Upper lobe of left lung (tissue), 6 donors: ENCODE measurements at places on chromosomes 2 and 18. TPM values are rescaled to one million over a fixed set of nuclear protein-coding genes. Genes with fewer than 3 reads are reported as not detected.
A peak's percentile ranks its signal among the peaks of the same experiment; 100 is the strongest.

DNA sequence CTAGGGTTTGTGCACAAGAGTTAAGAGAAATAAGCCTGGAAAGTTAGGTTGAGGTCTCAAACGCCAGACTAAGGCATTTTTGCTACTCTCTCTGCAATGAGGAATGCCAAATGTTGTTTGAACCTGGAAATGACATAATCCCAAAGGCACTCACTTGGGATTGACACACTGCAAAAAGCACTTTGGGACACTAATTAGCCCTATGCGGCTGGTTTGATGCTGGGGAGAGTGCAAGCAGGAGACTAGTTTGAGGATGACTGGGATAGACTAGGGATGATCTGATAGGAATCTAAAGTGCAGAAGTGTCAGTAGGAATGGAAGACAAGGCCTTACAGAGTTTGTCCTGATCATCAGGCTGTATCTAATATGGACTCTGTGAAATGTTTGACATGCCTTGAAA is 469.0 kb downstream of the SLC4A3 start:
- no peak for DNase-seq

DNA sequence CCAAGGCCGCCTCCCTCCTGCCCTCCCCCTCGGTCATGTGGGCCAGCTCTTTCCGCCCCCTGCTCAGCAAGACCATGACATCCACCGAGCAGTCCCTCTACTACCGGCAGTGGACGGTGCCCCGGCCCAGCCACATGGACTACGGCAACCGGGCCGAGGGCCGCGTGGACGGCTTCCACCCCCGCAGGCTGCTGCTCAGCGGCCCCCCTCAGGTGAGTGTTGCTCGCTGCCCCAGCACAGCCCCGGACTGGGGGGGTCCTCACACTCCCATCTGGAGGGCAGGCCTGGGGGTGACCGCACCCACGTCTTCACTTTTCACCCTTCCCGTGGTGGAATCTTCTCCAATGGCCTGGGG is 51.3 kb downstream of the NTSR2 start:
- DNase-seq: no peak

DNA sequence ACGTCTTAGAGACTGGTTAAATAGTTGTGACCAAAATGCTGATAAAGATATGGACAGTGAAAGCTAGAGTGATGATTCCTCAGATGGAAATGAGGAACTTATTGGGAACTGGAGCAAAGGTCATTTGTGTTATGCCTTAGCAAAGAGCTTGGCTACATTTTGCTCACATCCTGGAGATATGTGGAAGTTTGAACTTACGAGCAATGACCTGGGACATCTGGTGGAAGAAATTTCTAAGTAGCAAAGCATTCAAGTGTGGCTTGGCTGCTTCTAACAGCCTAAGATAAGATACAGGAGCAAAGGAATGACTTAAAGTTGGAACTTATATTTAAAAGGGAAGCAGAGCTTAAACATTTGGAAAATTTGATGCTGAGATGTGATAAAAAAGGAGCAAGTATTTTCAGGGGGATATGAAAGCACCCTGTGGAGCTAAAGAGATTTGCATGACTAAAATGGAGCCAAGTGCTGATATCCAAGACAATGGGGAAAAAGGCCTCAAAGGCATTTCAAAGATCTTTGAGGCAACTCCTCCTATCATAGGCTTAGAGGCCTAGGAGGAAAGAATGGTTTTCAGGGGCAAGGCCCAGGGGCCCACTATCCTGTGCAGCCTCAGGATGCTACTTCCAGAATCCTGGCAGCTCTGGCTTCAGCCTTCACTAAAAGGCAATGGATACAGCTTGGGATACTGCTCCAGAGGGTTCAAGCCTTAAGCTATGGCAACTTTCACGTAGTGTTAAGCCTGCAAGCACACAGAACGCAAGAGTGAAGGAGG is 124.1 kb upstream of the KLHL14 start:
- no peak for DNase-seq

GRCh38 chr2:138373993-138374408 is 127.6 kb upstream of the SPOPL start:
- DNase-seq: no peak

- DNase-seq: no peak
These were observed 31.8 kb downstream of the SP100 start for GRCh38 chr2:230447455-230448451.

DNA sequence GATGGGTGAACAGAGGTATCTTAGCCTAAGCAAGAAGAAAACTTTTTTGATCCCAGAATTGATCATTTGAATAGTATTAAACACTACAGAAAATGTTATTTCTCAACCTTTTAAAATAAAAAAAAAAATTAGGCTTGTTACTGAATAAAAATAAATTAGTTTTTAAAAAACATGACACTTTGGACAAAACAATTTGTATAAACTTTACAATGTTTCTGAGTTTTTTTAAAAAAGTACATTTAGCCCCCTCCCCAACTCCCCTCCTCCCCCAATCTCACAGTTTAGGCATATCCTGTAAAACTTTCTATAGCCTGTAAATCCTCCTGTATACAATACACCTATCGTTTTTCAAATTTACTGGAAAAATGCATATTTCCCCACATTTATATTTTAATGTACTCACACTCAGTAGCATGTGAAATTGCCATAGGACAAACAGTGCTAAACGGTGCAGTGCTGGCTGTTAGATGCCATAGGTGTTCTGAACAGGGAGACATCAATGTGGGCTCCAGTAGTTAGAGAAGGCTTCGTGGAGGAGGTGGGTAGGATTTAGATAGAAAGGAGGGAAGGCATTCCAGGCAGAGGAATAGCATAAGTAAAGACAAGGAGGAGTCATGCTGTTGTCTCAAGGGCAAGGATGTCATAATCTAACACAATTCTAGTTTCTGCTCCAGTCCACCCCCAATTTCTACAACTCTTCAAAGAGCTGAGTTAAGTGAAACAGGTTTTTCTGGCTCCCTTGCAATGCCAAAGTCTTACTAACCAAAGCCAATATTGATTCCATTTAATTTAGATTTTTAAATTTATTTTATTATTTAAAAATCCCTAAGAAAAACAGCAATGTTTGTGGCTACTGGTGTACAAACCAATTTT is 50.9 kb downstream of the SP3 start:
- no peak for DNase-seq

- no peak for DNase-seq
These were observed 37.3 kb downstream of the CYP1B1 start for GRCh38 chr2:38038682-38039081.

DNA sequence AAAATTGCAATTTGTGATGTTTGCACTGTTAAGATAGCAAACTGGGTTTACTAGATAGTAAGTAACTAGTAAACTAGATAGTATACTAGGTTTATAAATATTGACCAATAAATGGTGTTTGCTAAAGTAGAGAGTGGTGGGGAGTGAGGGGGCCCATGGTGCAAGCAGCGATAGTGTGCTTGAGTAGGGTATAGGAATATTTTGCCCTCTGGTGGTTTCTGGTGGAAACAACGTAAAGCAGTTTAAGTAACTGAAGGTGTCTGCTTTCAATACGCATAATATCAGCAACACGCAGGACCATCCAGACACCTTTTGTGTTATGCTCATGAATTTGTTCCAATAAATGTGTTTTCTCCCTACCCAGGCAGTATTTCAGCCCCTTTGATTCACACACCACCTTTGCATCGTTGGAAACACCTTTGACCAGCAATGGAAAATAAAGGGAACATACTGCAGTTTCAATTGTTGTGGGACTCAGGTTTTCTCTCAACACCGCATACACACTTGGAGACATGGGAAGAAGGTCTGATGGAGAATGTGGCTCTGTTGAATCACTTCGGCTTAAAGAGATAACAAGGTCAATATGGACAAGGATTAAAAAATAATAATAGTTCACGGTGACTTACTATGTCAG is 16.7 kb upstream of the STAT1 start:
- DNase-seq: no peak

- no peak for DNase-seq
These were observed 7.7 kb upstream of the SP140L start for GRCh38 chr2:230319211-230319862.

GRCh38 chr2:109615637-109616144 is 1.5 kb downstream of the SOWAHC start:
- DNase-seq: peak; percentile 82

DNA sequence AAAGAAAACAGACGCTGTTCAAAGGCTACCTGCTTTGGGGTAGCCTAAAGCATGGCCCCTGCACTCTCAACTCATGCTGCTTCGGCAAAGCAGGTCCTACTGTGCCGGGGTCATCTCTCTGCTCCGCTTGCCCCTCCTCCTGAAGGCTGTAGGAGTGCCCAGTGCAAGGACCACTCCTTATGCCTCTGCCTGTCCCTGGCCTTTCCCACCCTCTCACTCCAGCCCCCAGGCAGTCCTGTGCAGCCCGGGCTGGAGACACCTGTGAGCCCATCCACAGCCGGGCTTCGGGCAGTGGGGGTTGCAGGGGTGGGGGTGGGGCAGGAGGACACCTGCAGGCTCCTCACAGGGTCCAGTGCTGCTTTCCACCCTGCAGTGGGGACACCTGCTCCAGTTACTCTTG is 69.1 kb downstream of the ACKR3 start:
- DNase-seq: no peak

The PRADC1 gene
- total RNA-seq: 17.5 TPM

The G6PC2 gene
- not detected for total RNA-seq

The TP53I3 gene
- 110 TPM for total RNA-seq

The CD207 gene
- total RNA-seq: not detected

The SMCHD1 gene
- 57.7 TPM for total RNA-seq

The SH3BP4 gene
- 34.0 TPM for total RNA-seq

The MAPRE3 gene
- total RNA-seq: 61.8 TPM
